ENCODE measurements at places on chromosomes 7 and 10.

DNA sequence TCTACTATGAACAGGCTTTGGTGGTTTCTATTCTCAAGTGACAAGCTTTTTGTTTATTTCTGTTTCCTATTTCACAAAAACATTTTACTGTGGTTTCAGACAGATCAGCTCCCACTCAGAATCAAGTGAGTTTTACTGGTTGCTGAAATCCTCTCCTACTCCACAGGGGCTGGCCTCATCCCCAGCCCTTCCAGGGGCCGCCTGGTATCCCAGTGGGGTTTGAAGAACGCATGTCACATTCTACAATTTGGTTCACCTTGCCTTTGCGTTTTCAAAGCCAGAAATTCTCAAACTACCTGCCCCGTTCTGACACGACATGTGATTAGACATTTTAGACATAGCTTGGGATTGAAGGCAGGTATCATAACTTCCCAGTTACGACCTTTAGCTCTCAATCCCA is 160.9 kb upstream of the AGK start:
- no peak for DNase-seq

GRCh38 chr10:132270256-132270655 is 37.5 kb downstream of the STK32C start:
- DNase-seq: no peak

DNA sequence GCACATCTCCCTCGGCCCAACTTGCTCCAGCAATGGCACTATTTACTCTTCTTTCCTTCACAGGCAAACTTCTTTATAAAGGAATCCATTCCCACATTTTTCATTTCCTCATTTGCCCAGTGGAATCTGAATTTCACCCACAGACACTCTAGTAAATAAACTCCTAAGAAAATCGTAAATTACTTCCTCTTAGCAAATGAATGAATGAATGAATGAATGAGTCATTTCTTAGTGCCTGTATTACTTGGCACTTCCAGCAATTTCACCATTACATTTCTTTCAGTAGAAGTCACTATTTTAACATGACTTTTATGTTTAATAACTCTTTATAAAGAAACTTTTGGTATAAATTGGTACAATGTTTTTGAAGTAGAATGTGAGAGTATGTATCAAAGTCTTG is 55.7 kb downstream of the DDC start:
- DNase-seq: no peak

- no peak for DNase-seq
Observed at GRCh38 chr7:6576024-6576866, 1.0 kb upstream of the ZDHHC4 start.
